ENCODE measurements at places on chromosomes 2 and 18.

- DNase-seq, result no peak
These were observed 109.7 kb downstream of the ACOXL start for GRCh38 chr2:110842048-110842447.

DNA sequence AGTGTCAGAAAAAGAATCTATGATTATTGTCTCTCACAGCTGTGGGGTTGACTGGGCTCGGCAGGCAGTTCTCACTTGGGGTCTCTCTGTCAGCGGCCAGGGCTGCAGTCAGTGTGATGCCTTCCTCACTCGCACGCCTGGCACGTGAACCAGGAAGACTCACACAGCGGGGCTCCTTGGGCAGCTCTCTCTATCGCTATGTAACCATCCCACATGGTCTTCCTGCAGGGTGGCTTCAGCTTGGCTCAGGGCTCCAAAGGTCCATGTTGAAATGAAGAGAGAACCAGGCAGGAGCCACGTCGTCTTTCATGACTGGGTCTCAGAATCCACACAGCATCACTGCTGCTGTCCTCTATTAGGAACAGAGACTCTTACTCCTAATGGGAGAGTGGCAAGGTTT, 30.6 kb upstream of the SLC1A4 start:
- DNase-seq, result no peak

DNA sequence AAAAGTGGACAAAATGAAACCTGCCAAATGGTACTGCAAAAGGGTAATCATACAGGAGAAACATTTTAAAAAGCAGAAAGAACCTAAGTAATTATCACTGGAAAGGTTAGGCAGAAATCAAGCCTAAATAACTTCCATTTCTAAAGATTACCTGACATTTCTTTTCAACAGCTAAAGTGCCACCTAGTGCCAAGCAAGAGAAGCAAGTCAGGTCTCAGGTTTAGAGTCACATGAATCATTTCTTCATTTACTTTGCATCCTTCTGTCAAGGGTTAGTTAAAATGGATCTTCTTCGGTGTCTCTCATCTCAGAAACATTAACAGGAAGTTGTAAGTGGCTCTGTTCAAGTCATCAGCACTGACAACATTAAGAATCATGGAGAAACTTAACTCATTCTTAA, 90.3 kb downstream of the AKAIN1 start:
- DNase-seq, result no peak

GRCh38 chr18:67514901-67515540, 1.5 kb downstream of the DSEL start:
- DNase-seq, result no peak

DNA sequence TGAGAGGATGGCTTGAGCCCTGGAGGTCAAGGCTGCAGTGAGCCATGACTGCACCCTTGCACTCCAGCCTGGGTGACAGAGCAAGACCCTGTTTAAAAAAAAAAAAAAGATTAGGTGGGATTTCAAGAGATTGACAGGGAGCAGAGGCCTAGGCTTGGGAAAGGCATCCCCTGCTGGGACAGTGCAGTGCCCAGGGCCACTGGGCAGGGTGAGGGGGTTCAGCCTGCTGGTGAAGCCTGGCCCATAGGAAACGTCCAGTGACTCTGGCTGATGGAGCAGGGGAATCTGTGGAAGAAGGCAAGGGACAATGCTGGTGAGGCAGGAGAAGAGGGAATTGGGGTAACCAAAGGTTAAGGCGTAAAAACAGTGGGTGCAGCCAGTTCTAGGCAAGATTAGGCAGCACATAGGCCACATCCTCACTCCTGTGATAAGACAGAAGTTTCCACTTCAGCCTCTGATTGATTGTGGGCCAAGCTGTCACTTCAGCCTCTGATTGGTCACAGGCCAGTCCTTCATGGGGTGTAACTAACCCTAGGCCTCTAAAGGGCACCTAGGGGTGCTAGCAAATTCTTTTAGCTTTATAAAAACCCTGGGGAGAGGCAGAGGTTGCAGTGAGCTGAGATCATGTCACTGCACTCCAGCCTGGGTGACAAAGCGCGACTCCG, 128.6 kb downstream of the MSH2 start:
- no peak for DNase-seq

DNA sequence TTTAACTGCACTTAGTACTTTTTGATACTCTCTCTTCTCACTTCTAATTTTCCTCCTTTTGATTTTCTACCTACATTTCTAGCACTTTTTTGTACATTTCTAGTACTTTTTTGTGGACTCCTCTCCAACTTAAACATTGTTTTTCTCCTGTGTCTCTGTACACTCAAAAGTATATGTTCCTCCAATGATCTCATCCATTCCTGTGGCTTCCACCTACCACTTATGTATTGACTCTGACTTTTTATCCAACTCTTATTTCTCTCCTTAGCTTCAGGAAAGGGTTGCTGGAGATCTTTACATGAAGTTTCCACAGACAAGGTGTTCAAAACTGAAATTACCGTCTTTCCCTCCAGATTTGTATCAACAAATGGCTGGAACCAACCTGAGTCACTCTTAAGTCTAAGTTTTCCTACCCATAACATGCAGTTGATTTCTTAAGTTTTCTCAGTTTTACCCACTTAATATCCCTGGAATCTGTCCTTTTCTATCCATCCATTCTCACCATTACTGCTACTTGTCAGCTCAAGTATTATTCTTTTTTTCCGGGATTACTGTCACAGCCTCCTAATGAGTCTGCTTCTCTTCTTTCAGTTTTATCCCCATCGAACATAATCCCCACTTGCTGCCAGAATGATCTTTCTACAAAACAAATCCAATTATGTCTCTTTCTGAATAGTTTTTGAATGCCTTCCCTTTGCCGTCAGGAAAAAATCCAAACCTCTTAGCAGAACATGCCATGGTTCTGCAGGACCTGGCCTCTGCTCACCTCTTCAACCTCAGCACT, 22.6 kb upstream of the PELI1 start:
- no peak for DNase-seq
